HT1080 (cell line): ENCODE measurements at places on chromosomes 11 and 22.

DNA sequence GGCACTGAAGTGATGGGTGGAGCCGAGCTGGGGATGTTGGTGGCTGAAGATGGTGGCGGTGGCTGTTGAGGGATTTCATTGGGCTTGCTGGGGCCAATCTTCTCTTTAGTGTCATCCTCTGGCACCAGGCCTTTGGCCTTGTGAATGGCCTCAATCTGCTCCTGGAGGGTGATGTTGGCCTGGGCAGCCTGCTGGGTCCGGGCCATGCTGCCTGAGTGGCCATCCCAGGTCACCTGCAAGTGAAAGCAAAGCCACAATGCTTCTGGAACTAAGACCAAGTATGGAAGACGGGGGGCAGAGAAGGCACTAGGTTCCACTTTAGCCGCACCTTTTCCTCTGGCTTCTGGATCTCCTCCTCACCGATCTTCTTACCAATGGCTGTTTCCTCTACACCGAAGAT, 12.1 kb upstream of the TBC1D10A start:
- DNase-seq = no peak

- DNase-seq = no peak
Observed at GRCh38 chr11:121067962-121068647, 32.9 kb upstream of the TECTA start.

DNA sequence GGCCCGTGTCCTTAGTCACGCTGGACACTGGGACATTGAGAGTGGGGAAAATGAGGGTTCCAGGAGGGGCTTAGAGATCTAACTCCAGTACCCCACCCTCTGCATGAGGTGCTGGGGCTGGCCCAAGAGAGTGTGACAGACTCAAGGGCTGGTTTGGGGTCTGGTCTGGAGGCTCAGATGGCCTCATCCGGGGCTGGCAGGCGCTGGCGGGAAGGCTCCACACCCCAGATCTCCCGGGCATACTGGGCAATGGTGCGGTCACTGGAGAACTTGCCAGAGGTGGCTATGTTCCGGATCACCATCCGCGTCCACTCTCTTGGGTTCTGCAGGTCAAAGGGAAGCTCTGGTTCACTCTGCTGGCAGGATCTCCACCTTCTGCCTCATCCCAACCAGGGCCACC, 2.5 kb upstream of the RASGRP2 start:
- DNase-seq = no peak

DNA sequence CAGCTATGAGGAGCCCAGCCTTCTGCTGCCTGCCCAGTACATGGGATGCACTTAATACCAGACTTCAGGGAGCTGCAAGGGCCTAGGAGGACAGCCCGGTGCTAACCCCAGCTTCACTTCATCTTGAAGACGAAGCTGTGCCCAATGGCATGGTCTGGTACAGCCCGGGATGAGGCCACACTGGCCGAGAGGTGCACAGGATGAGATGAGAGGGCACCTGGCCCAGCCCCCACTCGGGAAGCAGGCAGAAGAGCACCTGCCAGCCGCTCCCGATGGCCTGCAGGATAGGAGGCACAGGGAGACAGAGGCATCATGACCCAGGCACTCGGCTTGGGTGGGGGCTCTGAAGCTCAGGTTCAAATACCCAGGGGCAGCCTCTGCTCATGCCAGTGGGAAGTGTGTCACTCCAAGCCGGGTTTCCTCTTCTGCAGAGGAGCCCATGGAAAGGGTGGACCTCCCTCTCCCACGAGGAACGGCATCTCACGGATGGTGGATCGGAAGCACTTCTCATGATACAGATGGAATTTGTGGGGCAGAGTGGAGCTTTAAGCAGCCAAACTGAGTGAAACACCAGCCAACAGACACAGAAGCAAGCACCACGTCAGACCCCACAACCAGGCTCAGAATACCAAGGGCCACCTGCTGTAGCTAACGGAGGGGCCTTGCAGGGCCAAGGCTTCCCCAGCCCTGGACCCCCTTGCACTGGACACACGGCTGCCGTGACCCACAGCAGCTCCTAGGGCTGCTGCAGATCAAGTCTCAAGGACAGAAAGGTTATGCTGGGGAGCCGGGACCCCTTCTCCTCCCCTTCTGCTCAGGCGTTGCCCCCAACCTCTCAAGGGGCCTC, 875.2 kb downstream of the BRD1 start:
- DNase-seq = no peak
